AG04449 (cell line): ENCODE measurements at places on chromosomes 1 and 21.

DNA sequence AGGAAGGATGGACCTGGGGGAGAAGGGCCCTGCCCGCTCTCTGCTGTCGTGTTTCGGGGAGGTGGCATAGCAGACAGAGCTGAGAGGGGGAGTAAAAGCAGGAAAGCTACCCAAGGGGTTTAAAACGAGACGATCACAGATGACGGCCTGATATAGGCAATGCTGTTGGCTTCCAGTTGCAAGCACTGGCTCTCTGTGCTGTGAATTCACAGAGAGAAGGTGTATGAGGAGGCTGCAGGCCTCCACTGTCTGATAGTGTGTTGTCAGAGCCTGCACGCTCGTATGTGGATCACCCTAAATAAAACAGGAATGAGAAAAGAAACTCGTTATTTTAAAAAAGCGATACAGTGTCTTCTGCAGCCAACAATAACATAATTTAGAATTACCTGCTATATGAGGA lies 57.4 kb downstream of the LGR6 start:
- no peak for DNase-seq

DNA sequence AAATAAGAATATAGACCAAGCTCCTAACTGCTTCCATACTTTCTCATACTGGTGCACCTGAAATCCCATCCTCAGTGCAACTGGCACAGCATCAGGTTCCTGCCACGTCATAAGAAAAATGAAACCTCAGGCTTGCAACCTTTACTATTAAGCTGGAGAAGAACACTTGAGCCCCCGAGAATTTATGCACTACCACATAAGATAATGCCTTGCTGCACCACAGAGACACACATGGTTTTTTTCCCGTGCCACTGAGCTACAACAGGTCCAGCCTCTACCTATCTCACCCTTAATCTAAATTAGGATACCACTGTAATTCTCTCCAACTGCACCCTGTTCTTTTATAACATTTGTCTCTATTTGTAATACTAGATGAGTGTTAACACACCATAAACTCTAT lies 174.5 kb downstream of the DENND1B start:
- no peak for DNase-seq

- DNase-seq = peak; percentile 45
Observed at GRCh38 chr1:86833461-86834215, 80.3 kb downstream of the SELENOF start.

- no peak for DNase-seq
Observed at GRCh38 chr1:212045981-212046380, 10.4 kb downstream of the DTL start.

GRCh38 chr1:15231714-15232201 lies 15.3 kb upstream of the FHAD1 start:
- no peak for DNase-seq

GRCh38 chr1:19411612-19412011 lies 73.7 kb downstream of the CAPZB start:
- DNase-seq = no peak

- no peak for DNase-seq
Observed at GRCh38 chr1:226625326-226625725, 76.8 kb downstream of the STUM start.

DNA sequence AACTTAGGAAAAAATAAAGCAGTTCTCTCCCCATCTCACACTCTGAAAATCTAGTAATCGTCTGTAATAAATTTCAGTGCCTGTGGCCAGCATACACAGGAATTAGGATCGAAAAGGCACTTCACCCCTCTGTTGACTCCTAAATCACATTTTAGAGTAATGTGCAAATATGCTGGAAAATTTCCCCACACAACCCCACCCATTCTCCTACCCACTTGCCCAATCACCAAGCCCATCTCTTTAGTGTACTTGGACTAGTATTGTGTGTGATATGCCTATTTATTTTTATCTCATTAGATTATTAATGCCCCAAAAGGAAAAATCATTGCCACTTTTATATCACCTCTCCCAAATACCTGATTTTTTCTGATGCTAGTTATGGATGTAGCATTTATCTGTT lies 323.3 kb downstream of the ASTN1 start:
- DNase-seq = no peak

DNA sequence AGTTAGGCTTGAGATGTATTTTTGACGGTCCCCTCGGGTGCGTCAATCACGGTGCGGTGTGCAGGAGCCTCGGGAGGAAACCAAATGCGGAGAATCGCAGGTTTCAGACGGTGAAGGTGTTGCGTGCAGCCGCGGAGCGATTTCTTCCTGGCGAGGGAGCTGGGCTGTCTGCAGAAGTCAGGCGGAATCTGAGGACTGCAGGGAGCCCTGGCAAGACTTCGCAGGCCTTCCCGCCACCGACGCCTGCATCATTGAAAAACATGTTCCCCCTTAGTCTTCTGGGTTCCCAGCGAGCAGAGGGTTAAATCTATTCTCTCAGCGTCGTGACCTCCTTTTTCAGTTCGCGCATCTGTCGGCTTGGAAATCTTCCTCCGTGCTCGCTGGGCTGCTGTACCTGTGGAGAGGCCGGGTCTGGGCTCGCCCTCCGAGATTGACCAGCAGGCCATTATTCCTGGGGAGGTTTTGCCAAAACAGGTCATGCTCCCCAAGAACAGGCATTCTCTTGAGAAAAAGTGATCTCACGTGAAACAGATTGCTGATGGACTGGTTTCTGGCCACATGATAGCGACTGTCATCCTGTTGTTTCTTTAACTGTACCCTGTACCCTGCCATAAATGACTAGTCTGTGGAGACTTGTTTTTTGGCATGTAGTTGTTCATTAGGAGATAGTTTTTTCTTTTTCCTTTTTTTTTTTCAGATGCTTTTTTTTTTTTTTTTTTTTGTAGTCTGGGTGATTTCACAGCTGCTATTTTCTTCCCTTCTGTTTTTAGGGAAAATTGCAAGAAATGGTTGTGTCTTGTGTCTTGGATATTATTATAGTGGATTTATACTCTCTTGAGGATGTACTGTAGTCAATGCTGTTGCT lies 894 bp downstream of the EPB41 start:
- DNase-seq = no peak

- DNase-seq = no peak
Observed at GRCh38 chr21:42232176-42232825, 13.4 kb downstream of the ABCG1 start.

DNA sequence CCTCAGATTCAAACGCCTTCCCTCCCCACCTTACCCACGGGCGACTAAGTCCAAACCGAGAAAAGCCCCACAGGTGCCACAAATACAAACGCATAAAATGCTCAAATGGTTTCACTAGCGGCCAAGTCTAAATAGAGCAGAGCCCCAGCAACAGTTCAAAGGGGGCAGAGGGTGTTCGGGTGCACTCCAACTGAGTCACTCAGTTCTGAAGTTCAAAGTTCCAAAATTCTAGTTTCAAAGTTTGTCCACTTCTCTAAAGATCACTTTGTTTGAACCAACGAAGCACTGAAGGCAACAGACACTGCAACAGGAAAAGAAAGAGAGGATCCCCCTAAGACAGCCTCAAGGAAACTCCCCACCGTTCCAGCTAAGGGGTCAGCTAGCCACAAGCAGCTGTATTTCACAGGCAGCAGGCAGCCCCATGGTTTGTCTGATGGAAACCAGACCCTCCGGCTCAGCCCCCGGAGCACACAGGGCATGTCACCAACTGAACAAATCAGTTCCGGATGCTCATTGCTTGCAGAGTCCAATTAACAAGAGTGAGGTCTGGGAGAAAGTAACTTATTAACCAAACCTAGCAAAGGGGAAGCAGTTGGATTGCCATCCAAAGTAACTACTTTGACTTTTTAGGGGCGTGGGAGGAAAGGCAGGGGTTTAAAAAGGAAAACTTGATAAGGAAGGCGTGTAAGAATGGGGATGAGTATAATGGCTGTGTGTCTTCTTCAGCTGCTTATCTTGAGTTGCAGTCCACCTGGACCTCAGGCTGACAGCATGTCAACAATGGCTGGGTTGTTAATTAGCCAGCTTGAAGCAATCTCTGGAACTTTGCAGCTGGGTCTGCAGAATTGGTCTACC lies 1423.9 kb upstream of the PRMT6 start:
- no peak for DNase-seq

DNA sequence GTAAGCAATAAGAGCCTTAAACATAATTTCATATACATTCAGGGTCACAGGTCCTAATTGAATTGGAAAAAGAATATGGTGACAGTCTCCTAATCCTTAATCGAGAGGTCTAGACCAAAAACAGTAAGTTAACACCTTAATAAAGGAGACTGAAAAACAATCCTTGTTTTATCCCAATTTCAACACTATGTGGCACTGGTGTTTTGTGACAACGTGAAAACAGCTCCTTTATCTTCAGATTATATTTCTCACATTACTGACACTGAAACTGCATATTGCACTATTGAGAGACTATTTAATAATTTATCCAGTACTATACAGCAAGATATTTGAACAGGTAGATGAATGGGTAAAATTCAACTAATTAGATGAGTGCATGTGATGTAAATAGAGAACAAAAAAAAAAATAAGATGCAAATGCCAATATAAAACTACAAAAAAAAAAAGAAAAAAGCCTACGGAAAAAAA lies 34.1 kb downstream of the TP53BP2 start:
- no peak for DNase-seq

GRCh38 chr1:50335036-50335435 lies 88.2 kb downstream of the DMRTA2 start:
- DNase-seq = no peak

DNA sequence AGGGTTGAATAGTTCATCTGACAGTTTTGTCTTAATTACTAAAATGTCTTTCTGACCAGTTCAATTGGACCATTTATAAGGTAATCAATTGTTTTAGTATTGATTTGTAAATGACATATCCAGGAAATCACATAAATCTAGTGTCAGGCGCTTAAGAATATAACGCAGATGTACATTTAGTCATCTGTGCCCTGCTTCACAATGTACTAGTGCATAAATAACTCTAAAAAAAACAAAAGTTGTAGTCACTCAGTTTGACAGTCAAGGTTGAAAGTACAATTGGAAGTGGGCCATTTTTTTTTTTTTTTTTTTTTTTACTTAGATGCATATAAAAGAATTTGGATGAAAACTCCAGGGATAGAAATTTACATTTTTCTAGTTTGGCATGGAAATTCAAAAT lies 490.4 kb downstream of the PTPRC start:
- no peak for DNase-seq

GRCh38 chr1:217896490-217896889 lies 265.3 kb downstream of the SPATA17 start:
- no peak for DNase-seq

- DNase-seq = no peak
Observed at GRCh38 chr1:51856745-51857144, 21.8 kb downstream of the NRDC start.

GRCh38 chr1:189751311-189751710 lies 726.4 kb downstream of the BRINP3 start:
- DNase-seq = no peak

GRCh38 chr1:13893409-13893821 lies 193.4 kb downstream of the PRDM2 start:
- no peak for DNase-seq

DNA sequence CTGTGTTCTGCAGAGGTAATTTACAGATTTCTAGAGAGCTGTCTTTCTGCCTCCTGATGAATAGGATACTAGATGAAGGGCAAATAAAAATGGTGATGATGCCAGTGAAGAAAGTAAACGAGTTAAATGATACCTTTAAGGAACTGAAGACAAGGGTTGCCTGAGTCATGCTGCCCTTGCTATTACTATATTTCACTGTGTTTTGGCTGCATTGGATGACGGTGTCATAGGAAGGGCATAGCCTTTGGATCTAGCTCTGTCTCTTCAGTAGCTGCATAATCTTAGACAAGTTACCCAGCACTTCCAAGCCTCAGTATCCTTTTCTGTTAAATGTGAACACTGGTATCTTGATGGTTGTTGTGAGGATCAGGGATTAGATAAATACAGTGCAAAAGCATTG lies 131.5 kb upstream of the FGGY start:
- DNase-seq = no peak

DNA sequence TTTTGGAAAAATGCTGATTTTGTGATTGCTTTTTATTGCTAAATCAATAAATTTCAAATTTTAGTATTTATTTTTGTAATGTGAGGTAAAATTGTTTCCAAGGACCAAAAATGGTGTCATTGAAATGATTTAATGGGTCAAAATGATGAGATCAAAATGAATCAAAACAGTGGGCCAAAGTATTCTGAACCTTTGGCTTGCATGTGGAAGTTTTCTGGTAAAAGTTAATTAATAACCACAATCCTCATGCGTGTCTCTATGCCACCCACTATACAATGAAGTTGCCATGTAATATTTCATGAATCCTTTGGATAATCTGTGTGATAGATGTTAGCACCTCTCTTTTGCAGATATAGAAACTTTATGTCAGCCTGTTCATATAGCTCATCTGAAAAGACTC lies 83.8 kb downstream of the PAPPA2 start:
- DNase-seq = no peak
